ENCODE measurements at places on chromosomes 4 and X.

- peak; percentile 91 for DNase-seq
Measured at GRCh38 chrX:56026815-56027214, 205.3 kb upstream of the KLF8 start.

- DNase-seq: peak; percentile 91
Measured at GRCh38 chr4:77697860-77698590, 92.4 kb downstream of the CXCL13 start.

GRCh38 chrX:101040197-101040596 is 11.7 kb downstream of the TRMT2B start:
- DNase-seq: no peak

- peak; percentile 81 for DNase-seq
Measured at GRCh38 chrX:23694606-23695005, 27.3 kb downstream of the PRDX4 start.

- no peak for DNase-seq
Measured at GRCh38 chrX:17595456-17596035, 141.7 kb upstream of the SCML1 start.

DNA sequence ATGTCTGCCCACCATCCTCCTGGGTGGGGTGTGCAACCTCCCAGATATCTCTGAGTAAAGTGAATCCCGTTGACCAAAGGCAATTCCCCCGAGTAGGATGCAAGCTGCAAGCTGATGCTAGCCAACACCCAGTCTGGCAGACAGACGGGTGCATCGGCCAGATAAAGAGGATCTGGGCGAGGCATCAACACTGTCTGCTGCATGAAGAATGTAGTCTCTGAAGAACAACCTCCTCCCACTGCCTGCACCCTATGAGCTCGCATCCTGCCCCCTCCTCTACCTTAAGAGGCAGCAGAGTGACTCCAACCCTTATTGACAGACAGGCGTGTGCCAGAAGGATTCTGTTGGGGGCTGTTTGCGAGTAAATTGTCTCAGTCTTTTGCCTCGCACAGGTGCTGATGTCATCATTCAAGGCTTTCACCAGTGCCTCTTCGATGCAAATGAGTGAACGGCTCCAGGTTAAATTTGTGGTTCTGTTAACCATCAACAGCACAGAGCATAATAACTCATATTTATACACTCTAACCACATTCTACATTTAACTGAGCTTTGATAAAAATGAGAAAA is 546.9 kb downstream of the BCOR start:
- DNase-seq: no peak

DNA sequence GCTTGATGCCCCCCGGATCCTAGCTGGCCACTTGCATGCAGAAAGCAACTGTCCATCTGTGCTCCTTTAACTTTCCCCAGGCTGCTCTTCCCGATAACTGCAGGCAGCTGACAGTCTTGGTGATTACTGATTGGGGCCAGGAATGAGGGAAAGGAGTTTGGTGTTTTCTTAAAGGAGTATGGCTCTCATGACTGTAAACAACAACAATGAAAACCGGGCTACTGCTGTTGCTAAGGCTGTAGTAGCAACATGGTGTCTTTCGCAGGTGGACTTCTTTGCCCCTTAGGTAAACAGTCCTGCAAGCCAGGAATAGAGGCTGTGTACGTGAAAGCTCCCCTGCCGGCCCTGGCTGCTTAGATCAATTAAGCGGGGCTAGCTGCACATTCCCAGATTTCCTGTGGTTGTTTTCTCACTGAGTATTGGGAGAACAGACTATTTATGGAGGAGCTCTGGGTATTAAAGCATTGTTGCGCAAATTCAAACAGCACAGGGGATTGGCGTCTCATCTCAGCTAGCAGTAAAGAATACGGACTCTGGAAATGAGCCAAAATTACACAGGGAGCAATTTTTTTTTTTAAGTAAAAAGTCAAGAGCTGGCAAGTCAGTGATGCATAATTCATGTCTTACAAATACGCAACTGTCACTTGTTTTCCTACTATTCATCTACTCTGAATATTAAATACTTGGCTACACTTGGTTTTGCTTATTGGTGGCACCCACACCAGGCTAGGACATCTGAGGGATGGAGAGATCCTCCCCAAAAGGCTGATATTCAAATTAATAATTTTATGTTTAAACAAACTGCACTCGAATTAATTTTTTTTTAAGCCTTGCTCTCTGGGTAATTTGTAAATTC is 61.6 kb upstream of the NAP1L5 start:
- no peak for DNase-seq

- peak; percentile 61 for DNase-seq
Measured at GRCh38 chr4:75895744-75896314, 6.4 kb downstream of the PPEF2 start.

DNA sequence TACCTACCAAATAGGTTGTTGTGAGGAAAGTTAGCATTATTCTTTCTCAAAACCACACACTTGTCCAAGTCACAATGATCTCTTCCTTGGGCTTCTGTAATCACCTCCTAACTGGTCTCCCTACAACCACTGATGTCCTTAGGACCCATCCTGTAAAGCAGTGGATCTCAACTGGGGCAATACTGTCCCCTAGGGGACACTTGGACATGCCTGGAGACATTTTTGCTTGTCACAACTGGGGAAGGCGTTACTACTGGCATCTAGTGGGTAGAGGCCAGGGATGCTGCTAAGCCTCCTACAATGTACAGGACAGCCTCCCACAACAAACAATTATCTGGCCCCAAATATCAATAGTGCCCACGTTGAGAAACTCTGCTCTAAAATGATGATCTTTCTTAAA is 118.7 kb upstream of the AP1S2 start:
- DNase-seq: peak; percentile 53

GRCh38 chr4:37425857-37426256 is 181.3 kb downstream of the NWD2 start:
- no peak for DNase-seq

GRCh38 chrX:41688156-41688555 is 617 bp upstream of the GPR34 start:
- no peak for DNase-seq

- peak; percentile 43 for DNase-seq
Measured at GRCh38 chrX:133685822-133686221, 270.5 kb upstream of the GPC4 start.

GRCh38 chr4:31442236-31442635 is 722.1 kb downstream of the PCDH7 start:
- peak; percentile 50 for DNase-seq

- no peak for DNase-seq
Measured at GRCh38 chr4:11189756-11190155, 238.9 kb downstream of the HS3ST1 start.

- no peak for DNase-seq
Measured at GRCh38 chr4:40559585-40560465, 69.8 kb downstream of the RBM47 start.

- peak; percentile 46 for DNase-seq
Measured at GRCh38 chr4:41725254-41725653, 23.3 kb downstream of the PHOX2B start.

- DNase-seq: peak; percentile 91
Measured at GRCh38 chr4:53592686-53593501, 1.6 kb upstream of the LNX1 start.

DNA sequence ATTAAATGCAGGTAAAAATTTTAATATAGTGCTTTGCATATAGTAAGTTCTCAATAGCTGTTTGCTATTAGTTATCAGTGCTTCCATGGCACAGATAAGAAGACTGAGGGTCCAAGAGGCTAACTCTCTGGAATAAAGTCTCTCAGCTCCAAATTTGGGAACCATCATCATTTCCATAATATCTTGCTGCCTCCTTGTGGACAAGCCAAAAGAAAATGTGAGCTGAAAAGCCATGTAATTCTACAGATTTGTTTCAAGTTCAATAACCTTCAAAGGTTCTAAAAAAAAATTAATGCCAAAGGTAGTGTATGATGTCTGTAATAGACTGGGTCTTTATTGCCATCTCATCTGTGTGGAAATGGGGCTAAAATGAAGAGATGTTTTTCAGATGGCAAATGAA is 136.9 kb upstream of the VCX start:
- DNase-seq: peak; percentile 31

GRCh38 chr4:4502694-4503311 is 39.0 kb downstream of the STX18 start:
- no peak for DNase-seq

DNA sequence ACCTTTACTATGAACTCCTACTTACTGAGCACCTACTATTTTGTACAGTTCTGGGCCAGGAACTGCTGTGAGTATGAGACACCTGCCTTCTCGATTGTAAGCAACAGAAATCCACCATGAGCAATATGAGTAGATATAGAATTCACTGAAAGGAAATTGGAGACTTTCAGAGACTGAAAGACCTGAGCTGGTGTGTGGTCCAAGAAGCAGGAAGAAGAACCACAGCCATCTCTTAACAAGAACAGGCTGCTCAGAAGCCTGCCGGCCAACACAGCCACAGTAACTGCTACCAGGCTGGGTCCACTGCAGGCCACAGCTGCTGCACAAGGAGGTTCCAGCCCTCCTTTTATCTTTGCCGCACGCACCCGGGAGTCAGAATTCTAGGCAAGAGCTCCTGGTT is 10.8 kb upstream of the ACSL1 start:
- no peak for DNase-seq

DNA sequence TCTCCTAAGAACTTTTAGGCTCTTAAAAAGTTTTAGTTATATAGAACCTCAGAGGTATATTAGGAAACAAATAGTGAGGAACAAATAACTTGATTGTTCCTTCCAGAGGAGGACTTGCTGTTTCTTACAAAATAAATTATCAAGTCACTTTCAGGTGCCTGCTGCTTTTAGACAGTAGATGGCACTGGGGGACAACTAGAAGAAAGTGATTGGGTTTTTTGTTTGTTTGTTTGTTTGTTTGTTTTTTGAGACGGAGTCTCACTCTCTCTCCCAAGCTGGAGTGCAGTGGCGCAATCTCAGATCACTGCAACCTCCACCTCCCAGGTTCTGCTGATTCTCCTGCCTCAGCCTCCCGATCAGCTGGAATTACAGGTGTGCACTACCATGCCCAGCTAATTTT is 35.4 kb upstream of the CDKL5 start:
- peak; percentile 36 for DNase-seq

DNA sequence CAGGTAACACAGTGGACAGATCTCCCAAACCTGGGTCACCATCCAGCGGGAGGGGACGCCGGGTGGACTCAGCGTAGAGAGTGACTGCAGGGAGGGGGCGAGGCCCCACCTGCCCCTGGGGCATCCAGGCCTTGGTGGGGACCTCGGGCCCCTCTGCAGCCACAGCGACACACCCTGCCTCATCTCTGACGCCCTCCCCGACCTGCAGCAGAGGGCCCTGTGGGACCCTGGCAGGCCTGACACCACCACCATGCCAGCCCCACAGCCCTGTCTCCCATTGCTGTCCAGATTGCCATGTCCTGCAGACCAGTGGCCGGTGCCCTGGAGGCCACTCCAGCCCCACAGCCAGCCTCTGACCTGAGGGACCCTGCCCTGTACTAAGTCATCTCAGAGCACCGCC is 45.2 kb downstream of the FAM53A start:
- no peak for DNase-seq

- DNase-seq: peak; percentile 92
Measured at GRCh38 chr4:128811571-128812441, 2.3 kb downstream of the JADE1 start.

DNA sequence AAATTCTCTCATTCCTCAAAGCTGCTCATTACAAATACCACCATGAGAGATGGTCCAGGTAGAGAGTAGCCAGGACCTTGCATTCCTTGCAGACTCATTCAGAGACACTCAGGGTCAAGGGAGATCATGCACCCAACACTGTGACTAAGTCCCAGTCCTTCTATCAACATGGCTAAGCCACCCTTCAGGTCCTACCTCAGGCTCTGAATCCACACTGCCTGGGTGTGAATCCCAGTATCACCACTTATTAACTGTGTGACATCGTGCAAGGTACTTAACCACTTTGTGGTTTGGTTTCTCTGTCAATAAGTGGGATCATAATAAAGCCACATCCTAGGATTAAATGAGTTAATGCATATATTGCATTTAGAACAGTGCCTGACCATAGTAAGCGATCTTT is 124.1 kb upstream of the NEIL3 start:
- DNase-seq: no peak

DNA sequence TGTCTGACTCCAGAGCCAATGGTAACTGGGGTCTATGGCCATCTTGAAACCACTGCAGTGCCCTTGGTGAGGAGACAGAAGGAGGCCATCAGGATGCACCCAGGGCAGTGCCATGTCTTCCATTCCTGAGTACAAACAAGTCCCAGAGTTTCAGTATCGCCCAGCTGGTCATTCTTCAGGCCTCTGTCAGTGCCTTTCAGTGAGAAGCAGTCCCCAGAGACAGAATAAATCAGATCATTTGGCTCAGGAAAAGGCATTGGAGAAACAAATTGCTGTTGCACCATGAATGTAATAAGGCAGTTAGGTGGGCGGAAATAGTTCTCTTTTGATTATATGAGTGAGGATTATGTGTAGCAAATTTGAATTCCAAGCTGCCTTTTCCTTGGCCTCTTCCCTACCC is 21.3 kb downstream of the ADGRG4 start:
- DNase-seq: no peak

DNA sequence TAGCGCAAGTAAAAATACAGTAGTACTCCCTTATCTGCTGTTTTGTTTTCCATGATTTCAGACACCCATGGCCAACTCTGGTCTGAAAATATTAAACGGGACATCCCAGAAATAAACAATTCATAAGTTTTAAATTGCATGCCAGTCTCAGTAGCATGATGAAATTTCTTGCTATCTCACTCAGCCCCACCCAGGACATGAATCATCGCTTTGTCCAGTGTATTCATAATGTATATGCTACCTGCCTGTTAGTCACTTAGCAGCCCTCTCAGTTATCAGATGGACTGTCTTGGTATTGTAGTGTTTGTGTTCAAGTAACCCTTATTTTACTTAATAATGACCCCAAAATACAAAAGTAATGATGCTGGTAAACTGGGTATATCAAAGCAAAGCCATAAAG is 158.2 kb upstream of the DDIT4L start:
- DNase-seq: peak; percentile 44

DNA sequence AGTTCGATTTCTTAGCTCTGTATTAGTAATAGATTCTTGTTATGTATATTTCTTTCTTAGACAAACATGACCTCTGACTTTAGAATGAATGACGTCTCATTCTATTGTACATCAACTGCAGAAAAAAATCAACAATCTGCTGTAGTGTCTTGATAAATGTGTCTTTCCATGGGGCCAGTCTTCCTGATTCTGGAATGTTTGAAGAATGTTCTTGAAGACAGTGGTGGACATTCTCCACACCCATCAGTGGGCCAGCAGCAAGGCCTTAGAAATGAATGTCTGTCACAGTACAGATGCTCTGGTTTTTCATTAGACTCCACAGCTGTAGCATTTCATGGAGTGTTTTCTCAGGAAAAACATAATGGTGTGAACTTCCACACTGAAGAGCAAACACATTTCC is 63.2 kb upstream of the FAM47B start:
- no peak for DNase-seq

- DNase-seq: no peak
Measured at GRCh38 chr4:152104356-152104755, 343.5 kb upstream of the GATB start.

All from DMS53 (cell line).